Bronchial epithelial cell (primary cell): ENCODE measurements at places on chromosomes 12 and 14.

DNA sequence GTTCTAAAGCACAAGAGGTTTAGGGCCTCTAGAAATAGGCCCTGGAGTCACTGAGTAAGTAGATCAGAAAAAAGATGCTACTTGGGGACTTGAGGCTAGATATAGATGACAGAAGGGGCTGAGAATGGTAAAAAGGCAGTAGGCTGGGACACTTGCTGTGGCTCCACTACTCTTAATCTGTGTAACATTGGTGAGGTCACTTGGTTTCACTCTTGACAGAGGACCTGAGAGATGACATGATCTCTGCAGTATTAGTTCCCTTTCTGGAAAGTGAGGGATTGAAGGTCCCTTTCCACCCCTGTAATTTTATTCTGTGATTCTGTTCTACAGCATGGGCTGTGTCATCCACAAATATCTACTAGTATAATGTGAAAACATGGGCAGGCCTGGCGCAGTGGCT lies 39.7 kb downstream of the MAPKAPK5 start:
- no peak for DNase-seq

GRCh38 chr14:38342803-38343202 lies 86.9 kb upstream of the CLEC14A start:
- DNase-seq, result peak; percentile 15

GRCh38 chr14:66088656-66089055 lies 397.5 kb upstream of the CCDC196 start:
- DNase-seq, result no peak

DNA sequence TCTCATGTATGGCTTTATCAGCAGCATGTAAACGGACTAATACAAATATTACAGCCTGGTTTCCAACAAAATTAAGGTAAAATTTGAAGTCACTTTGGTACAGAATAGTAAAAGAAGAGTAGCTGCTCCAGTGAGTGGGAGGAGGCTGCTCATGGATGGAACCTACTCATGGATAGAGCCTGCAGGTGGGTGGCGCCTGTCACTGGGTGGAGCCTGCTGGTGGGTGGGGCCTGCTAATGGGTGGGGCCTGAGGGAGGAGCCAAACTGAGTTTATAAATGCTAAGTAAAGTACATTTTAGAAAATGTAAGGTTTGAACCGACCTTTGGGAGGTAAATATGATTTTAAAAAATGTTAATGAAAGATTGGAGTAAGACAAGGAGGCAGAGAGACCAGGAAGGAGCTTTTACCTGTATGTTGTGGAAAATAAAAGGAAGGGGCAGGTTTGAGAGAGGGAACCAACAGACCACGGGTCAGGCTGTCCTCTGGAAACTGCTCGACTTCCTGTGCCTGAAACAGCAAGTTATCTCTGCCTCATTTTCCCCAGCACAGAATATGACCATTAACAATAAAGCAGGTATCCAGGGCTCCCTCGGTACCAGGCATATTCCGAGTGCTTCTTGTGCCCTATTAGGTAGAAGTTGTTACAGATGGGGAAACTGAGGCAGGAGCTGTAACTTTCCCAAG lies 55.9 kb upstream of the SEL1L start:
- DNase-seq, result peak; percentile 3
